ENCODE measurements at places on chromosomes 4 and X.

- DNase-seq = no peak
Measured at GRCh38 chr4:54109241-54110018, 9.5 kb downstream of the GSX2 start.

- DNase-seq = no peak
Measured at GRCh38 chr4:91513326-91513725, 790.4 kb upstream of the GRID2 start.

DNA sequence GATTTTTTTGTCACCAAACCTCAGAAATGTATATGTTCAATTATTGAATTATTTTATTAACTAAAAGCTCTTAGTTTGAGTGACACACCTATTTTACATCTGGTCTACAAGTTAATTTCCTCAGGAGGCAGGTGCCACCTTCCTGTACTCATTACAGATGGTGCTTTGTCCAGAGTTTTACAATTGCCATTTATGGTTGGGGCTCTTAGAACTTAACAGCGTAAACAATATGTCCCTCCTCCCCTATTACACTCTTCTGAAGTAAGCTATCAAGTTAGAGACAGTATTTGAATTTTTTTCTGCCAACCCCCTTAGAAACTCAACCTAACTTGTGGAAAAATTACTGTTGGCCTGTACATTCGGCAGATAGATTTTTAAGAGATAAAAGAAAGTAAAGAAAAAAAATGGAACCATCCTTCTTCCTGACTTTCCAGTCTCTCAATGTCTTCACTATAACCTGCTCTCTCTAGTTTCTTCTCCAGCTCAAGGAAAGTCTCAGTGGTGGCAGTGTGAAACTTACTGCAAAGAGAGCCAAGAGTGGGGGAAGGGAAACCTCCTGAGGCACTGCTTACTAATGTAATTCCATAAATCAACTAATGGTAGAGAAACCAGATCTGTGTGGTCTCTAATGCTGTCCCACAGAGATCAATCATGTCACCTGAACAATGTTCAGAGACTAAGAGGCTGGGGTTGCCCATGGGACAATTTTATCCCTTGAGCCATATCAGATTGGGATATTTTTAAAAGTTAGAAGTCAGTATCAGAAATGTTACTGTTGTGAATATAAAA lies 7.8 kb downstream of the CXXC4 start:
- DNase-seq = no peak

- DNase-seq = no peak
Measured at GRCh38 chr4:44578954-44579353, 72.5 kb downstream of the YIPF7 start.

DNA sequence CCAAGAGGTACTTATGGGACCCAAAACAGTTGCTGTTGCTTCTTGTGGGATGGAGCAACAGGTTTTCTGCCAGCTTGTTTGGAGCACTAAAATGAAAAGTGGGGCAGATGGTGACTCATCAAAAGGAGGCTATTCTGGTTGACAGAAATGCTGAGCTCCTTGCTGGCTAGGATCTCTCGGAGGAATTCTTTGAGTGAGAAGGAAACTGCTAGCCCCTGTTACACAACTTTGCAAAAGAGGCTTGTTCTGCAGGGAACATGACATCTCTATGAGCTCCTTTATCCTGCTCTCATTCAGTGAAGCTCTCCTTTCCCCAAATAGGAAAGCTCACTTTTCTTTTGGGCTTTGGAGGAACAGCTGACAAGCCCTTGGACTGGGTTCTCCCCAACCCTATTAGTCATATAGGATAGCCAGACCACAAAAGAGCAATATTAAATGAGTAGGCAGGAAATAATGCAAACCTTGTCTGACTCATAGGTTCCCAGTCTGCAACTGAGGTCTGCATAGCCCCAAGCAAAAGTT lies 108.3 kb downstream of the CDS1 start:
- DNase-seq = no peak

DNA sequence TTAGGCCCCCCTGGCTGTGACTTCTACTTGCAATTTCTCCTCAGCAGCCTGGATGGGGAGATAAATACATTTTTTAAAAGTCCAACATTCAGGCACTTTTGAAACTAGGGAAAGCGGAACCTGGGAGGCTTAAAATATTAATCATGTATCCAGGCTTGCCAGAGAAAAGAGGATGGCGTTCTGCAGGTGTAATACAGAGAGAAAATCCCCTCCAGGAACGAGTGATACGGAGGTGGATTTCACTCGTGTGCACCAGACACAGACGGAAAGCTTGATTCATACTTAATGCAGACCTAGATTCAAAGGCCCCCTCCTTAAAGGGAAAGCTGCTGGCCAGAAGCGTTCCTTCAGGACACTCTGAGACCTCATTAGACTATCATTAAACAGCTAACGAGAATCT lies 354.0 kb upstream of the BOD1L1 start:
- no peak for DNase-seq

- no peak for DNase-seq
Measured at GRCh38 chrX:1481636-1482529, 29.2 kb upstream of the ASMTL start.

- DNase-seq = no peak
Measured at GRCh38 chrX:110410603-110411002, 52.0 kb downstream of the RTL9 start.

DNA sequence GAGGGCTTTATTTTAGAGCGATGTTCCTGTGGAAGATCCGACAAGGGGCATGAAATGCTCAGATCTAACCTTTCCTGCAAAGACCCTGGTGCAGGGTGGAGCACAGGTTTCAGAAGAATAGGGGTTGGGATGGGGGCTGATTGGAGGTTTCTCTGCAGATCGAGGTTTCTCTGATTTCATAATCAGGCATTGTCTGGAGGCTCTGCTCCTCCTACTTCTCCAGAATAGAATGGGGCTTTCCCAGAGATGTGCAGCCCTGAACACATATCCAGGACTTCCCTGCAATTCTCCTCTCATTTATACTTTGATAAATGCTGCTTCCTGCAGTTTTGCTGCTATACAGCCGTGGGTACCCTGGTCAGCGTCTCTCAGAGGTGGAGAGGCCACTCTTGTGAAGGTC lies 397.6 kb upstream of the BOD1L1 start:
- no peak for DNase-seq

GRCh38 chr4:26806331-26806730 lies 54.3 kb upstream of the STIM2 start:
- DNase-seq = no peak

GRCh38 chr4:144582105-144582850 lies 63.7 kb upstream of the HHIP start:
- no peak for DNase-seq

- DNase-seq = no peak
Measured at GRCh38 chrX:115518113-115518512, 42.9 kb upstream of the PLS3 start.

- no peak for DNase-seq
Measured at GRCh38 chr4:54779036-54779435, 121.3 kb downstream of the KIT start.

- no peak for DNase-seq
Measured at GRCh38 chr4:76762137-76763130, 135.5 kb downstream of the SOWAHB start.

GRCh38 chr4:7034262-7035081 lies 8.7 kb upstream of the TADA2B start:
- DNase-seq = no peak

DNA sequence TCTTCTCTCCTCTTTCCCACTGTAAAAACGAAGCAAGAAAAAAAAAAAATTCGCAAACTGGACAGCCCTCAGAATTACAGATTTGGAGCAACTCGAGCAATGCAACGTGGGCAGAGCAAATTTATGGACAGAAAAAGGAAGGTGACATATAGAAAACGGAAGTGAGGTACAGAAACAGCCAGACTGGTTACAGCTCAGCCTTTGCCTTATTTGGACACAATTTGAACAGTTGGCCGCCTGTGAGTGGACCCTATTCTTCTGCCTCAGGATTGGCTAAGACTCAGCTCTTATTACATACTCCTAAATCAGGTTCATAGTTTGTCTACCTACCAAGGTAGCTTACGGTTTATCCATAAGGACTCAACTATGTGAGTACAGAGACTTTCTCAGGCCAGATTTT lies 98.8 kb downstream of the SOWAHB start:
- DNase-seq = no peak

DNA sequence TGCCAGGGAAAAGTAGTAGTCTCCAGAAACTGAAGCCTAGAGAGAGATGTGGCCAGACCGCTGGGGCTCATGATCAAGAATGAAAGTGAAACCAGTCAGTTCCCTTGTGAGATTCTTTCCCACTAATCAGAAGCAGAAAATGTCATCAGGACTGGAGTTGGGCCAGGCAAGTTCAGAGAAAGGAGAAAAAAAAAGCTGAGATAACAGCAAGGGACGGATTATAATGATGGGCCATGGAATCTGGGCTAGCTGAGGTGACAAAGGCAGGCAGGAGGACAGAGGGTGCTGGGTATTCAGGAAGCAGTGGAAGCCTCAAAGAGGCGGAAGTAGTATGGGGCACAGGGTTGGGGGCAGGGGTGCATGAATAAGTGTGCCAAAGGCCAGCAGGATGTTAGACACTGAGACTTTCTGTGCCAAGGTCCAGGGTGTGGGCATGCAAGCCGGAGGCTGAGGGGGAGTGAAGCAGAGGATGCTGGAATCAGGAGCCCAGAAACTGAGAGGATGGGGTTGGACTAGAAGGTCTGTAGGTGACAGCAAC lies 2.5 kb downstream of the CXorf38 start:
- DNase-seq = no peak

GRCh38 chrX:5402461-5402860 lies 826.2 kb downstream of the NLGN4X start:
- no peak for DNase-seq

GRCh38 chr4:15400981-15401671 lies 26.7 kb upstream of the C1QTNF7 start:
- DNase-seq = no peak

- DNase-seq = no peak
Measured at GRCh38 chr4:122710434-122711308, 21.8 kb upstream of the BBS12 start.

DNA sequence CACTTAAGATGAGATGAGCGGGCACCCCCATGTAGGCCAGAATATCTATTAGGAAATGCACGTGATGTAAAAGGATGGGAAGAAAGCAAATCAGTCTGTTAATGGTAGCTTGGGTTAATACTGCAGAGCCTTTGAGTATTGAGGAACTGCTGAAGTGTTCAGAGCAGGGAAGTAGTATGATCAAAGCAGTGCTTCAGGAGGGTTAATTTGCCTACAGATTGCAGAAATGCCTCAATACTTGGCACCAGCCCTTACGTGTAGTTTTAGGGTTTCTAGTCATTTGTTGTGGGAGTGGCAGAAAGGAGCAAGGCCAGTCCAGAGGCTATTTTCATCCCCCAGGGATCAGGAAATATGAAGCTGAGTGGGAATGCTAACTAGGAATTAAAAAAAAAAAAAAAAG lies 19.7 kb downstream of the ZFX start:
- DNase-seq = no peak
